ENCODE measurements at places on chromosomes 13 and 19.
A peak's percentile ranks its signal among the peaks of the same experiment; 100 is the strongest.

GRCh38 chr13:102903659-102904407 is 58.0 kb downstream of the ERCC5 start:
- DNase-seq: peak; percentile 44

DNA sequence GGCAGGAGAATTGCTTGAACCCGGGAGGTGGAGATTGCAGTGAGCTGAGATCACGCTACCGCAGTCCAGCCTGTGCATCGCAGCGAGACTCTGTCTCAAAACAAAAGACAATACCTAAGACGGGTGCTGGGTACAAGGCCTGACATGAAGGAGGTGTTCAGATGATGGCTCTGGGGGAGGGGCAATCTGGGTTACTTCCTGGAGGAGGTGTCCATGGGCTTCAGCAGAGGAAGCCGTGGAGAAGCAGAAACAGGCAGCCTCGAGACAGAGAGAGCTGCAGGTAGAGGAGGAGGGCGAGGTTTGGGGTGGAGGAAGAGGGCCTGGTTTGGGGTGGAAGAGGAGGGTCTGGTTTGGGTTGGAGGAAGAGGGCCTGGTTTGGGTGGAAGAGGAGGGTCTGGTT is 3.6 kb downstream of the MISP start:
- no peak for DNase-seq

GRCh38 chr13:32428581-32429432 is 877 bp upstream of the N4BP2L1 start:
- no peak for DNase-seq

DNA sequence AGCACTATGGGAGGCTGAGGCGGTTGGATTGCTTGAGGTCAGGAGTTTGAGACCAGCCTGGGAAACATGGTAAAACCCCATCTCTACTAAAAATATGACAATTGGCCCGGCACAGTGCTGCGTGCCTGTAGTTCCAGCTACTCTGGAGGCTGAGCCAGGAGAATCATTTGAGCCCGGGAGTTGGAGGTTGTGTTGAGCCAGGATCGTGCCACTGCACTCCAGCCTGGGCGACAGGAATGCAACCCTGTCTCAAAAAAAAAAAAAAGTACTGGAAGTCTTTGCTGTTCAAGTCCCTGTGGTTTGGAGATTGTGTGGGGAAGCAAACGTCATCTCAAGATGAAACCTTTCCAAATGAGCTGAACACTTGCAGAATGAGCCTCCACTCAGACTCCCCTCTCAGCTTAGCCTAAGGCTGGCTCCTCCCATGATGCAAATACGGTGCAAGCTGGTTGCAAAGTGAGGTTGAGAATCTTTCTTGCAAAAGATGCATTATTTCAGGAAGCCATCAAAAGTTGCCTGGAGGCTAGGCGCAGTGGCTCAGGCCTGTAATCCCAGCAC is 46.2 kb downstream of the MYO9B start:
- DNase-seq: no peak

GRCh38 chr13:71408416-71408815 is 458.6 kb downstream of the DACH1 start:
- no peak for DNase-seq

GRCh38 chr13:20188667-20189553 is 3.8 kb downstream of the GJB2 start:
- DNase-seq: no peak

GRCh38 chr13:113207460-113207859 is 1.0 kb downstream of the PCID2 start:
- DNase-seq: no peak
